ENCODE measurements at places on chromosomes 2 and 18. TPM values are rescaled to one million over a fixed set of nuclear protein-coding genes. Genes with fewer than 3 reads are reported as not detected.

The MCM6 gene
- 32.9 TPM for total RNA-seq

The IL1R2 gene
- total RNA-seq, result not detected

The CCL20 gene
- not detected for total RNA-seq

The FAP gene
- not detected for total RNA-seq

The FMNL2 gene
- 38.6 TPM for total RNA-seq

The RGPD4 gene
- not detected for total RNA-seq

The COMMD1 gene
- 15.8 TPM for total RNA-seq
